Fibroblast of skin of back (primary cell): ENCODE measurements at places on chromosomes 12 and 14.

- DNase-seq: peak; percentile 26
Measured at GRCh38 chr12:126784328-126784921, 1482.5 kb upstream of the TMEM132C start.

DNA sequence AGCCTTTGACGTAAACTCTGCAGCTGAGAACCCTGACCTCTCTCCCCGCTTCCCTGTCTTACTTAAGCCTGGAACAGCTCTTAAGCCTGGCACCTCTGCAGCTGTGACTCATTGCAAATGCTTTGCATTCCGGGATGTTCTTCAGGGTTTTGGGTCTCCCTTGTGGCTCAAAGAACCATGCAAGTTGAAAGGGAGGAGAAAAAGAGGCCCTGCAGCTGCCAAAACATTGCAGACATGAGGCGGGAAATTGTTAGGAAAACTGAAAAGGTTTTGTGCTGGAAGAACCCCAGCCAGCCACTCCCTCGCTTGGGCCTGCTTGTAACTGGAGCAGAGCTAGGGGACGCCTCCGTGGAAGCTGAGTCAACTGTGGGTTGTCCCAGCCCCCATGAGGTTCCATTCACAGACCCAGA, 60.2 kb upstream of the FERMT2 start:
- DNase-seq: peak; percentile 99

DNA sequence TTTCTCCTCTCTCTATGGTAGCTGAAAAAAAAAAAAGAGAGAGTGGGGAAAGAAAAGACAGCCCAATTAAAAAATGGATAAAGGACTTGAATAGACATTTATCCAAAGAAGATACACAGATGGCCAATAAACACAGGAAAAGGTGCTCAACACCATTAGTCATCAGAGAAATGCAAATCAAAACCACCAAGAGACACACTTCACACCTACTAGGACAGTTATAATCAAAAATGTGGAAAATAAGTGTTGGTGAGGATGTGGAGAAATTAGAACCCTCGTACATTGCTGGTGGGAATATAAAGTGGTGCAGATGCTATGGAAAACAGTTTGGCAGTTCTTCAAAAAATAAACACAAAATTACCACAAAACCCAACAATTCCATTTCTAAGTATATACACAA, 172.4 kb upstream of the GRIN2B start:
- no peak for DNase-seq

GRCh38 chr14:68362846-68363245, 430.0 kb downstream of the ZFP36L1 start:
- DNase-seq: no peak
